ENCODE measurements at places on chromosomes 4 and X.

- DNase-seq = no peak
Observed at GRCh38 chrX:110046001-110046400, 43.1 kb downstream of the TMEM164 start.

GRCh38 chrX:101057093-101057714 is 5.3 kb upstream of the TRMT2B start:
- DNase-seq = no peak

- no peak for DNase-seq
Observed at GRCh38 chr4:166198041-166198440, 325.0 kb downstream of the TLL1 start.

- DNase-seq = no peak
Observed at GRCh38 chr4:77002321-77003107, 53.0 kb downstream of the SEPTIN11 start.

GRCh38 chr4:172042714-172043114 is 229.5 kb downstream of the GALNTL6 start:
- DNase-seq = no peak

Data from activated CD4-positive, CD25-positive, alpha-beta regulatory T cell (primary cell).